ENCODE measurements at places on chromosomes 5 and 9. TPM values are rescaled to one million over a fixed set of nuclear protein-coding genes. Genes with fewer than 3 reads are reported as not detected.
A peak's percentile ranks its signal among the peaks of the same experiment; 100 is the strongest.

Gene FBP1
- total RNA-seq = 1.7 TPM

Gene CORO2A
- total RNA-seq = 17.4 TPM

Gene PCDHGA2
- 6.1 TPM for total RNA-seq

Gene KIF24
- 0.49 TPM for total RNA-seq

Gene SLC45A2
- total RNA-seq = not detected

Gene PITX1
- 141 TPM for total RNA-seq

Gene ZNF883
- total RNA-seq = 0.98 TPM

Gene PCDHGC5
- total RNA-seq = 3.4 TPM

- H3K4me1 ChIP-seq = no peaks in the 10 kb centered on the region
- no peaks in the 10 kb centered on the region for H3K27me3 ChIP-seq
- no peak overlapping the region for H3K4me3 ChIP-seq
- peaks cover 5% of the 10 kb centered on the region for H3K36me3 ChIP-seq
- no peak for DNase-seq
- H3K27ac ChIP-seq = no peak overlapping the region
Observed at GRCh38 chr9:137391411-137391754, 31.6 kb downstream of the EXD3 start.

DNA sequence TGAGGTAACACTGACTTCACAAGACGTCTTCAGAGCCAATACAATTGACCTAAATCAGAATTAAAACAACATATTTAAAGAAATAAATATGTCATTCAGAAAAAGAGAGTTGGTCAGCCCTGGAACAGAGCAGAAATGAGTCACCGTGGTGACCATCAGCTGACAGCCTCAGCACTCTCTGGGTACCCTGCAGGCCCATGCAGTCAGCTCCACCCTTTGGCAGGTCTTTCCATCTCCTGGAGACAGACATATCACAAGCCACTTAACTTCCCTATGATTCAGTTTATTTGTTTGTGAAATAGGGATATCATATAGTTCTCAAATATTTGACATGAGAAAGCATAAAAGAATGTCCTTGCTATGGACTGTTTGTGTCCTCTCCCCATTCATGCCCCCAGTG lies 151.6 kb upstream of the MEF2C start:
- no peaks in the 10 kb centered on the region for H3K36me3 ChIP-seq
- H3K27me3 ChIP-seq = no peaks in the 10 kb centered on the region
- DNase-seq = no peak
- no peaks in the 10 kb centered on the region for H3K4me1 ChIP-seq

DNA sequence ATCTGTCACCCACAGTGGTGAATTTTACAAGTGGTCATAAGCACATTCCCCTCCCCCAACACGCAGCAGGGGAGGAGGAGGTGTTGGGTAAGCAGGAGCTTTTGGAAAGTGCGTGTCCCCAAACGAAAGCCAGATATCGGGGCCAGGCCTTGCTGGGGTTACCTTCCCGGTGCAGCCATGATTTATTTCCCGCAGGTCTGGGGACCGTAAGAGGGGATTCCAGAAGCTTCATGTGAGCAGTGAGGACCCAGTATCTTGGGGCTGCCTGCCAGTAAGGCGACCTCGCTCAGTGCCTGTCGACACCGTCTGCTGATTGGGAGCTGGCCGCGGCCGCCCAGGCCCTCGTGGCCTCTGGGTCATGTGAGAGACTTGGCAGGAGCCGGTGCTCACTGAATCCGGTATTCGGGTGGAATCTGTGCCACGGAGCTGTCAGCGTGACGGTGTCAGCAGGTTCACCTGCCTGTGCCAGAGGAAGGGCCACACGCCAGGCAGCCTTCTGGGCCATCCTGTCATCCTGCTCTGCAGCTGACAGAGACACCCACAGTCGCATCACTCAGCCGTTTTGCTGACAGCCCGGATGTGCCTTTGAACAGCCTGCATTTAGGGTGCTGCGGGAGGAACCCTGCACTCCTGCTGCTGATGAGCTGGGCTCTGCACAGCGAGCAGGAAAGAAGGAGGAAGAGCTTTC lies 37.3 kb downstream of the SEC61B start:
- H3K4me1 ChIP-seq = no peaks in the 10 kb centered on the region
- H3K4me3 ChIP-seq = peak overlapping the region; percentile 49
- peak overlapping the region; percentile 40 for H3K27ac ChIP-seq
- H3K36me3 ChIP-seq = no peaks in the 10 kb centered on the region

GRCh38 chr5:158524070-158524469 lies 575.6 kb downstream of the EBF1 start:
- no peak for DNase-seq
- no peaks in the 10 kb centered on the region for H3K27me3 ChIP-seq
- no peak overlapping the region for H3K4me3 ChIP-seq
- H3K4me1 ChIP-seq = no peaks in the 10 kb centered on the region

DNA sequence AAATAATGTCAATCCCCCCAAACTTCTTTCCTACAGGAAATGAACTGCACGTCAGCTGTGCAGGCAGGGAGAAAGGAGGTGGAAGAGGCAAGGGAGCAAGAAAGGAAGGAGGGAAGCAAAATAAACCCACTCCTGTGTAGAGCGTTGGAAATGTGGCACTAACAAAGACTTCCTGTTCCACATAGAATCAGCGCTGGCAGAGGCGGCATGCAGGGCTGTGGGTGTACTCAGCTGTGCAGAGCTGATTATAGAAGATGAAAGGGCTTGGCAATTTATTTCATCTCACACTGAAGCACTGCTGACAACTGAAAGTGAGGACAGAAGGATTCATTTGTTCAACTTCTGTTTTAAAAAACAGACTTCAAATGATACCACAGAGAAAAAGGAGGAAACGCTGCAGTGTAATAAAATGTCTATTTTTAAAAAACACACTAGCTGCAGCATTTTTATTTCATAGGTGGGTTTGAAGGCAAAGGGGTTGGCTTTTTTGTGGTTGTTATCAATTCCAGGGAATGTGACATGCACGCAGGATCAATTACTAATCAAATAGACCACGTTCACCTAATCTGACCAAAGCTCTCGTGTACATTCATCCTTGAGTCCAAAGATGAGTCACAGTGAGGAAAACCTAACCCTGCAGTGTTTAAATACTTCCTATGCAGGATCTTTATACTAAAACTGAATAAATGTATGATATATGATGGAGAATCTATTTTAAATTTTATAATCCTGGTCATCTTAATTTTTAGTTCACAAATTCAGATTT lies 583.5 kb downstream of the ZNF608 start:
- H3K27me3 ChIP-seq = no peaks in the 10 kb centered on the region
- no peaks in the 10 kb centered on the region for H3K36me3 ChIP-seq
- H3K4me3 ChIP-seq = no peak overlapping the region
- no peak overlapping the region for H3K27ac ChIP-seq
- no peaks in the 10 kb centered on the region for H3K4me1 ChIP-seq

GRCh38 chr9:79007701-79008483 lies 563.9 kb upstream of the TLE4 start:
- H3K27ac ChIP-seq = no peak overlapping the region
- no peak for DNase-seq
- H3K4me3 ChIP-seq = no peak overlapping the region
- H3K27me3 ChIP-seq = no peaks in the 10 kb centered on the region

GRCh38 chr9:114592356-114592755 lies 4.8 kb downstream of the ATP6V1G1 start:
- no peak for DNase-seq
- peak overlapping the region; percentile 49 for H3K27ac ChIP-seq
- no peaks in the 10 kb centered on the region for H3K36me3 ChIP-seq
- H3K4me3 ChIP-seq = no peak overlapping the region
- no peaks in the 10 kb centered on the region for H3K27me3 ChIP-seq

DNA sequence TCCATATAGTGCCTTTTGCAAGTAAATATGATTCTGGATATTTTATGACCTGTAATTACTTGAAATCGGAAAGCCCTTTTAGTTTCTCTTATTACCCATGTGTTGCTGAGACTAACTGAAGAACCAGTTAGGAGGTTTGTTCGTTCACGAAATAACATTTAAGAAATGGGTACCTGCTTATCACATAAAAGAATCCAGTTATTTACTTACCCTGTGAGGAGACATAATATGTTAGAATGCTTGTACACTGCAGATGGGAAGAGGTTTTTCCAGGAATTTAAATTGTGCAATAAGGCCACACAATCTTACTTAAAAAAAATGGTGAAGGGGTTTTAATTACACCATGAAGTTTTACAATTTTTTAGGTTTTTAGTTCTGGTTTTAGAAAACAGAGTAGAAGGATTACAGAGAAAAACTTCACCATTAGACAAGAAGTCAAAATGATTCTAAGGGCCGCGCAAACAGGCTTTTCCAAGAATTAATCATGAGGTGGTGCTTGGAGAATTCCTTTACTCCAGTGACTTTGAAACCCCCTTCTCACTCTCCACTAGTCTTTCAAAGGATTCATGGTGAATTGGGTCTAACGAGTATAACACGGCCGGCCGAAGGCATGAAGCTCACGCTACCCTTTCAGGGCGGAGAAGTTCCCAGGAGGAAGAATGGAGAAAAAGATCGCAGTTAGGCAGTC lies 1.1 kb upstream of the PTGER4 start:
- DNase-seq = no peak
- H3K27me3 ChIP-seq = no peaks in the 10 kb centered on the region
- peak overlapping the region; percentile 69 for H3K4me3 ChIP-seq
- H3K4me1 ChIP-seq = peaks cover 41% of the 10 kb centered on the region
- peak overlapping the region; percentile 84 for H3K27ac ChIP-seq
- H3K36me3 ChIP-seq = no peaks in the 10 kb centered on the region

DNA sequence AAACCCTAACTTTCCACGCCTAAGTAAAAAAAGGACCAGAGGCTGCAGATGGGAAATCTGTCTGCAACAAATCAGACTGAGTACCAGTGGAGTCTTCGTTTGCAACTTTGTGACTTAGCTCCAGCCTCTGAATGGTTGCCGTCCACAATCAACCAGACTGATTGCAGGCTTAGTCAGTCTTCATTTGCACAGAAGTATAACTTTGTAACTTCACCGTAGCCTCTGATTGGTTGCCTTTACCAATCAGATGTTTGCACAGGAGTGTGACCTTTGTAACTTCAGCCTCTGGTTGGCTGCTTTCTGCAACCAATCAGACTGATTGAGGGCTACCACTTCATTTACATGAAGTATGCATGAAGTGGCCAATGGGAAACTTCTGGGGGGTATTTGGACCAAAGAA lies 53.7 kb downstream of the TGFBR1 start:
- no peaks in the 10 kb centered on the region for H3K4me1 ChIP-seq
- no peak overlapping the region for H3K4me3 ChIP-seq
- no peak overlapping the region for H3K27ac ChIP-seq
- H3K27me3 ChIP-seq = no peaks in the 10 kb centered on the region
- DNase-seq = no peak

DNA sequence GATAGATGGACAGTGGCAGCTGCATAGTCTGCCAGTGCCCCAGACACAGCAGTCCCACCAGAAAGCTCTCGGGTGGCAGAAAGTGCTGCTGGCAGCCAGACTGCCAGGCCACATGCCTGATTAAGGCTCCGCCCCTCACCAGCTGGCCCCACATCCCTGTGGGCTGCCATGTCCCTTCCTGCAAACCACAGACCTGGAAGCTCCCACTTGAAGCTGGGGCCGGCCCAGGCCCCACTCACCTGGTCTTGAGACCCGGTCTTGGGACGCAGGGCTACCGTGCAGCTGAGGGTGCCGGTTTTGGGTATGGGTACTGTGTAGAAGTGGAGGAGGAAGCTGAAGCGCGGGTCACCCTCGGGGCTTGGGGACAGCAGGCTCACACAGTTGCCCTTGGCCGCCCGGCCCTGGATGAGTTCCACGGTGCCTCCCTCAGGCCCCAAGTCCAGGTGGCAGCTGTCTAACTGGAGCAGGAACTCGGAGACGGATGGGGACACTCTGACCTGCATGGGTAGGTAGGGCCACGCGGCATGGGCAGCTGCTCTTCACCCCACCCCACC lies 15.3 kb downstream of the FPGS start:
- no peaks in the 10 kb centered on the region for H3K27me3 ChIP-seq
- H3K27ac ChIP-seq = no peak overlapping the region
- no peak for DNase-seq
- H3K4me1 ChIP-seq = peaks cover 5% of the 10 kb centered on the region
- H3K4me3 ChIP-seq = no peak overlapping the region

- H3K4me3 ChIP-seq = no peak overlapping the region
- H3K36me3 ChIP-seq = no peaks in the 10 kb centered on the region
- no peaks in the 10 kb centered on the region for H3K4me1 ChIP-seq
- H3K27me3 ChIP-seq = no peaks in the 10 kb centered on the region
Observed at GRCh38 chr5:119031011-119031886, 39.6 kb upstream of the DMXL1 start.

DNA sequence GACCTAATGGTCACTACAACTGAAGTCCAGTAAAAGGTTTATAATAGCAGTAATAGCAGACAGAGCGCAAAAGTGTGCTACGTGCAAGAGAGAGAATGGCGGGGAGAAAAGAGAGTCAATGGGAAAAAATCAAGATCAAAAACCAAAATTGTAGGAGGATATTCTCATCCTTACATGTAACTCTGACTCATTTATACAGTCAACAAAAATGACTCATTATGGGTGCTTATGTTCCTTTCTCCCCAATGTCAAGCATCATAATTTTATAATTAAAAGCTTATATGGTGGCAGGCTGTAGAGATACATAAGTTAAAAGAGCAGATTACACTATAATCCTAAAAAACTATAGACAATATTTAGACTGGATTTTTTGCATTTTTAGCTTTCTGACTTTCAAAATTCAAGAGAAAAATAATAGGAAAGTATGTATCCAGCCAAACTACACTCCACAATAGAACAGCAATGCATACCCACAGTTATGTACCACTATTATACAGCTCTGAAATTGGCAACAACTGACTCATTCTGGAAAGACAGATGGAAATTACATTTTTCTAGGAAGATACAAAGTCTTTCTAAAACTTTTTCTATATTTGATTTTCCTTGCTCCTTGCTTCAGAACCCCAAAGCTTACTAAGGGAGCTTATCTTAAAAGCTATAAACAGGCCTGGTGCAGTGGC lies 78.4 kb downstream of the PLPP1 start:
- no peaks in the 10 kb centered on the region for H3K27me3 ChIP-seq
- H3K4me3 ChIP-seq = no peak overlapping the region
- DNase-seq = no peak
- no peak overlapping the region for H3K27ac ChIP-seq
- no peaks in the 10 kb centered on the region for H3K4me1 ChIP-seq
- H3K36me3 ChIP-seq = no peaks in the 10 kb centered on the region

DNA sequence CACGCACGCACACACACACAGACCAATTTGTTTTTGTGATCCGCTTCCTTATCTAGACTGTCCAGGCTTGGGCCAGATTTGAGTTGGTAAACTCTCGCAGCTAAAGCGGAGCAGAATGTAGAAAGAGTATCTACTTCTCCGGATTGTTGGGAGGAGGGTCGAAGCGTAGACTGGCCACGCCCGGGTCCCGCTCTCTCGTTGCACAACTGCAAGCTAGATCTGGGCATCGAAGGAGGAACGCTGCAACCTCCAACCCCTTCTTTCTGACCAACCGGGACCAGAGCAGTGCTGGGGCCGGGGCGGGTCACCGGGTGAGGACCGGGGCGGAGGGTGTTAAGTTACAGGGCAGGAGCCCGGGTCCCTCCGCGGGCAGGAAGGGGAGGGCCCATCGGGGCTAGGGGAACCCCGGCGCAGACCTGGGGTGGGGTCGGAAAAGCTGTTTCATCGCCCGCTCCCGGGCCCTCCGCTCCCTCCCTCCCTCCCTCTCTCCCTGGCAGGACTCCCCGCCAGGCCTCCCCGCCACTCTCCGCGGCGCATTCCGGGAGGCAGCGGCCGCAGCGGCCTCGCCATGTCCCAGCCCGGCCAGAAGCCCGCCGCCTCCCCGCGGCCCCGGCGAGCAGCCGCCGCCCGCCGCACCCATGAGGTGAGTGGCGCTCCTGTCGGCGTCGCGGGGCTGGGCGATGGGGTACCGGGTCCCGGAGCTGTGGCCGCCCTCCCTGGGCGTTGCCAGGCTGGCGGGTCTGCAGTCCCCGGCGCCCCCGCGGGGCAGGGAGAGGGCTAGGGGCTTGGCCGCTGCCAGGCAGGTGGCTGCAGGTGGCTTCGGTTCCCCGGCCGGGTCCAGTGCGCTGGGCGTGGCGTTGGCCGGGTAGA lies at the start of gene CAST:
Gene CAST (plus strand): TSS at position 522 of the 870 bp plus-strand sequence. CDS start 47 bp downstream, at position 569.
- H3K36me3 ChIP-seq = no peaks in the 10 kb centered on the region
- H3K4me1 ChIP-seq = peaks cover 43% of the 10 kb centered on the region
- peak within 1 kb of the TSS; percentile 85 for H3K4me3 ChIP-seq
- no peak for DNase-seq
- no peaks in the 10 kb centered on the region for H3K27me3 ChIP-seq
- peak within 1 kb of the TSS; percentile 98 for H3K27ac ChIP-seq

Data from vagina (tissue), 2 donors.